ENCODE measurements at places on chromosomes 2 and 18. TPM values are rescaled to one million over a fixed set of nuclear protein-coding genes. Genes with fewer than 3 reads are reported as not detected.

GRCh38 chr2:20596973-20597859 lies 53.7 kb downstream of the HS1BP3 start:
- peak; percentile 17 for DNase-seq

GRCh38 chr2:157735532-157735931 lies 106.9 kb upstream of the ACVR1C start:
- DNase-seq, result no peak

DNA sequence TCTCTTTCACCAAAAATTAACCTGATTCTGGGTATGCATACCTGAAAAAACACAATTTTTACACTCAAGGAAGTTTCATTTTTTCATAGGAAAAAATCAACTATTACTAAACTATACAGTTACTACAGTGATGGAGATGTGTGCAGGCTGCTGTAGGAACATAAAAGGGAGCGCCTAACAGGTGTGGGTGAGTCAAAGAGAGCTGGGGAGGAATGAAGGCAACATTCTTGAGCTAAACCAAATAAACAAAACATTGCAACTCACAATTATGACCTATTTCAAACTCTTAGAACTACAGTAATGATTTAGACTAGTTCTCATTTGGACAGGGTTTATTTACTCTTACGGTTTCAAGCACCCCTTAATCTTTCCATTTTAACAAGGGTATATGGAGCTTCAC lies 13.4 kb upstream of the CLASP1 start:
- DNase-seq, result no peak

GRCh38 chr18:10070561-10071000 lies 156.8 kb downstream of the VAPA start:
- DNase-seq, result no peak

DNA sequence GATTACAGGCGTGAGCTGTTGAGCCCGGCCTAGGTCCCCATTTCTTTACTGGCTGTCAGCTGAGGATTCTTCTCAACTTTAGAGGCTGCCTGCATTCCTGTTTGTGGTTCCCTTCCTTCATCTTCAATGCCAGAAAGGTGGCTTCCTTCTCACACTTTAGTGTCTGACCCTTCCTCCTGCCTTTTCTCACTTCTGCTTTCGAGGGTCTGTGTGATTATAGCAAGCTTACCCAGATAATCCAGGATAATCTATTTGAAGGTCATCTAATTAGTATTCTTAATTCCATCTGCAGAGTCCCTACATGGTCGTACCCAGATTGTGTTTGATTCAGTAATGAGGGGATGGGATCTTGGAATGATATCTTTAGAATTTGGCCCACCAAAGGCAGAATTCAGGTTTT lies 157.4 kb downstream of the TANC1 start:
- no peak for DNase-seq

DNA sequence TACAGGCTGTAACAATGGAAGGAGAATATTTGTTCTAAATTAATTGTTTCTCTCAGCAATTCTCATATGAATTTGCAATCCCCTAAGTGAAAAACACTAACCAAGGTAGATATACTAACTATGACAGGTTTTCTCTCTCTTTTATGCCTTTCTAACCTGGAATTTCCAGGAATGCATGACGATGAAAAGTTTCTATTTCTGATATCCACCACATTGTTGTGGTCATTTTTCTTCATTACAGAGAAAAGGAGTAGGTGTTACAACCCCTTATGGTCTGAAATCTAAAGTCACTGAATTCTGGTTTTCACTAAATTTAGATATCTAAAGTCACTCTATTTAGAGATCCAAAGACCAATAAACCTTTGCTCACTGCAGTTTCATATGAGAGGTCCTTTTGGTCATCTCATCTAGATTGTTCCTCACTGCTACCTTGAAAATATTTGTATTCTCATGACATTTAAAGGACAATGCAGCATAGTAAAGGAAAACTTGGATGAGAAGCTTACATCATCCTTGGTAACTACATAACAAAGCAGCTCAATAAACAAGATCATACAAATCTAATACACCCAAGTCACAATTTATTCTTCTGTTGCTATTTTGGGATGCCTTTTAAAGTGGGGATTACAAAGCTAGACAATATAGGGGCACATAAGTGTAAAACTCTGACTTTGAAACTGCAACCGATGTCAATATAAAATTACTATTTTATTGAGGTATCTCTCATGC lies 85.8 kb downstream of the TCF4 start:
- no peak for DNase-seq

- no peak for DNase-seq
Observed at GRCh38 chr18:75036917-75037688, 171.8 kb downstream of the PTGR3 start.

DNA sequence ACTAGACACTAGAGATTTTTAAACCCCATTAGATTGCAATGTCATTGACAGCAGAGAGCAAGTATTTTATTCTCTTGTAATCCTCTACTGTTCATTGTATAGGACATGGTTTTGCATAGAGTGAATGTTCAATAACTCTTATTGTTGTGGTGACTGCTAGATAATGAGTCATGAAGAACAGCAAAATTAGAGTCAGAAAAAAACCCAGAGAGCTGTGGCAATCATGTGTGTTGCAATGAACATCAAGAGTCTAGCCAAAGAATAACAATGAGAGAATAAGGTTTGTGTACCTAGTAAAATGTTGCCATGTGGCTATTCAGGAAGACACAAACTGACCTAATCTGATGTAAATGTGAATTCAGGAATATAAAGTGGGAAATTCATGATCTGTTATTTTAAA lies 684.0 kb downstream of the DSC3 start:
- no peak for DNase-seq

DNA sequence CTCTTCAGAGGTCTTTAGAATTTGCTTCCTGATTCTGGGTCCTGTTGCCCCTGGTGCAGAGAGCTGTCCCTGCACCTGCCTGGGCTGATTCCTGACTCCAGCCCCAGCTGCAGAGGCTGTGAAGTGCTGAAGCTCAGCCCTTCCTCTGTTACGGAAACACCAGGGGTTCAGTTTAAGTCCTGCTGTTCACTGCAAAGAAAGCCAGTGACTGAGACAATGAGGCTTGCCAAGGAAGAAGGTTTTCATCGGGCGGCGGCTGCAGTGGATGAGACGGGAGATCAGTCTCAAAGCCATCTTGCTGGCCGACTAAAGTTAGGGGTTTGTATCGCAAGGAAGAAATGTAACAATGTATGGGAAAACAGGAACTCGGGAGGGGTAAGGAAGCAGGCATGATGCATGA lies 142.4 kb upstream of the ZNF236 start:
- DNase-seq, result no peak

- DNase-seq, result no peak
Observed at GRCh38 chr2:180562378-180562777, 418.0 kb upstream of the UBE2E3 start.

- no peak for DNase-seq
Observed at GRCh38 chr2:27249159-27249890, 13.5 kb downstream of the SLC30A3 start.

DNA sequence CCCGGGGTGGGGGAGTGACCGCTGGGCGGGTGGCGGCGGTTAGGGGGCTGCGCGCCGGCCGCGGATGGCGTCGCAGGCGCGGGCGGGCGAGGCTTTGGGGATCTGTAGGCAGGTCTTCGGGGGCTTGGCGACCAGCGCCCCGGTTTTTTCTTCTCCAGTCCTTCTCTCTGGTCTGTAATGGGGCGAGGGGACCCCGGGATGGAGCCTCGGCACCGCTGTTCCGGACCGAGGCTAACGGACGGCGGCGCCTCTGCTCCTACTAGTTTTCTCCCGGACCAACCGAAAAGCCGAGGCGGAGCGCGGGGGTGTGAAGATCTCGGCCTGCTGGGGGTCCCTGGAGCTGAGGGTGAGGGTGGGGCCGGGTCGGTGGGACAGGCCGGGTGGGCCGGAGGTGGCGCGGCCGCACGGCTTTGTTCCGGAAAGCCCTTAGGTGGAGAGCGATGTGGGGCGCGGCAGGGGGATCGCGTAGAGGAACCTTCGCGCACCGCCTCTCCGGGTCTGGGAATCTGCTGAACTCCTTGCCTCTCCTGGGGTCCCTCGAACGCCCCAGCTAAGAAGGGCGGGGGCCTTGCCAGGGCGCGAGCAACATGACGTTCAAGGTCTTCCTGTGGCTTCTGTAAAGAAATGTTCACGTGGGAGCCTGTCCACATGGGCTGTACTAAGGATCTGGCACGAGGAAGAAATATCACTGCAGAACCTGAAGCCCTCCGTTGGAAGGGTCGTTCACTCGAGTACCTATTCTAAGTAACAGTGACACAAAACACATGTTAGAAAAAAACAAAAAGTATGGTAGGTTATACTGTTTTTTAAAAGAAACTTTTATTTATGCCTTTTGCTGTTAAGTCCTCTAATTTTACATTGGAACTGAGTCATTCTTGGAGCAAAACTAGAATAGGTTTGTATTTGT lies 861 bp downstream of the SLC39A10 start:
- peak; percentile 74 for DNase-seq

DNA sequence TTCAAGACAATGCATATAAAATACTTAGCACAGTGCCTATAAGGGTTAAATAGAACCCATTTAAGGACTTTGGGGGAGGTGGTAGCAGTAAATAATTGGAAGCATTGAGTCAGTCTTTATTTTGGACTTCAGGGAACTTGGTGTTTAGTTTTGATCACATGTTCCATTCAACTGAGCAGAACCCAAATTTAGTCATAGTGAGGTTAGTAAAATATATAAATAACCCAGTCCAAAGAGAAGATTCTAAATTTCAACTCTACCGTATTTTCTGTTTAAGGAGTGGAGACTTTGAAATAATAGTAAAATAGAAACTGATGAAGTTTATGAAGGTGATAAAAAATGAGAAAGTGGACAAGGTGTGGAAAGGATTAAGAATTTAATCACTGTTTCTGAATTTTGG lies 19.7 kb downstream of the TWSG1 start:
- no peak for DNase-seq

DNA sequence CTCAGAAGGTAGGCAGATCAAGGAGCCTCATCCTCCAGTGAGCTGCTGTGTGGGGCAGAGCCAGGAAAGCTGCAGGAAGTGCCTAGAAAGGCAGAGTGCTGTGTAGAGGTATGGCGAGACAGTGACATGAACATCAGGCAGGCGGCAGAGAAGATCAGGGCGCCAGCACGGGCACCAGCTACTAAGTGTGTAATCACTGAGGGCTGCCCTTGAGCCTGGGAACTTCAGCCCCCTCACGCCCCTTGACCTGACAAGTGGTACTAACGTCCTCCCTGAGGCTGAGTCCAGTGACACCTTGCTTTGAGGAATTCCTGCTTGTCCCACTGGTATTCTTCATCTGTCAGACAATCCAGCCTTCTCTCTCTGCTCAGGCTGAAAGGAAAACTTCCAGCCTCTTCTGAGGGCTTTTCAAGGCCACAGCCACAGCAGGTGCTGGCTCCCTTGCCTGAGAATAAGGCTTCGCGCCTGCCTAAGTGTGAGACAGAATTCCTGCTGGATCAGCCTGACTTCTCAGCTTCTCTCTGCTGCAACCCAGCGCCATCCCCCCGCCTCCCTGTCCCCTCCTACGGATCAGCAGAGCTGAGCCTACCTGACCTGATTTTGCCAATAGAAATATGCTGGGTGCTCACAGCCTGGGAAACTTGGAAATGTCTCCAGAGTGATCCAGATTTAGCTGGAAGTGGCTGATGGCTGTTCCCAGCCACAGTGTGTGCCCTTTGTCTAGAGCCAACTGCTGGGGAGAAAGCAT lies 148.0 kb downstream of the SMAD7 start:
- DNase-seq, result peak; percentile 27

- DNase-seq, result no peak
Observed at GRCh38 chr18:50586710-50587109, 26.8 kb downstream of the MAPK4 start.

DNA sequence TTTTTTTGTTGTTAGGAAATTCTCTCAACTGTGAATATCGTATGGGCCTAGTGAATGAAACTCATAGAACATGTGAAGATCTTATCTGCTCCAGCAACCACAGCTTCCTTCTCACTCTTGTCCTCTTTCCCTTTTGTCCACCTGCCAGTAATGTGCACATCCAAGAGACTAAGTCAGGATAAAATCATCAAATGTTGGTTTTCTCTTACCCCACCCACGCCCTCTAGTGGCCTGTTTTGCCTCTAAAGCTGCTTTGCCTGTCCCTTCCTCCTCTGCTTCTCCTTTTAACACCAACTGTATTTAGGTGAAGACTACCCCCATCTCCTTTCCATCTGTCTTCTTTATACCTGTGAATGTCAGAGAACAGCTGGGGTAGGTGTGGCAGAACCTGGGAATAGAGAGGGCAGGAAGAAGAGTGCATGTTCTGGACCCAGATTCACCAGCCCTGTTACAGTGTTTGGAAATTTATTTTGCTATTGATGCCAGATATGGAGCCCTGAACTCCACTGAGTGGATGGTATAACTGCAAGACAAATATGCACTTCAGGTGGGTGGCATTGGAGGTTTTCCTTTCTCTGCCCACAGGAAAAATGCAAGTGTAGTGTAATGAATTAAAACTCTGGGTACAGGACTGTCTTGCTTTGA lies 8.4 kb upstream of the MGAT5 start:
- DNase-seq, result peak; percentile 60

- DNase-seq, result no peak
Observed at GRCh38 chr2:235405612-235406361, 88.1 kb upstream of the AGAP1 start.

DNA sequence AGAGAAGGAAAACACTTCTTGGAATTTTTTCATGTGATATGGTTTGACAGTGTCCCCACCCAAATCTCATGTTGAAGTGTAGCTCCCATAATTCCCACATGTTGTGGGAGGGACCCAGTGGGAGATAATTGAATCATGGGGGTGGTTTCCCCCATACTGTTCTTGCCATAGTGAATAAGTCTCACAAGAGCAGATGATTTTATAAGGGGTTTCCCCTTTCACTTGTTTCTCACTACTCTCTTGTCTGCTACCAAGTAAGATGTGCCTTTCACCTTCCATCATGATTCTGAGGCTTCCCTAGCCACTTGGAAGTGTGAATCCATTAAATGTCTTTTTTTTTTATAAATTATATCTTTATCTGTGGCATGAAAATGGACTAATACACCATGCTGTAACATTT lies 250.7 kb downstream of the LPIN1 start:
- DNase-seq, result no peak

GRCh38 chr18:37440206-37440605 lies 125.4 kb downstream of the CELF4 start:
- DNase-seq, result no peak

DNA sequence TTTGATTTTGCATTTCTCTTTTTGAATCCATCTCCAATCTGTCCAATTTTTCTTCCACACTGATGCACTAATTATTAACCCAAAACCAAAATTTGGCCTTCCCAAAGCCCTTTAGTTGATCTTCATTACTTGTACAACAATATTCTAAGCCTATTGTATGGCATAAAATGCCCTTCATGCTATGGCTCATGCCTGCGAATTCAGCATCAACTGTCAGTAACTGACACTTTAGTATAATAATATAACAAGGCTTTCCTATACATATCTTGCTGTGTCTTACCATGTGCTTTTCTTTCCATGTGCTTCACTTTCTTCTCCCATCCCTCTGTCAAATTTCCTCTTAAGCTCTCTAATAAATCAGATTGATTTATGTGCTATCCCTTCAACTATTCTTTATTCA lies 154.0 kb upstream of the TFPI start:
- no peak for DNase-seq

Gene ATOH8
- total RNA-seq, result not detected

Gene HOXD13
- not detected for total RNA-seq

Gene PRSS56
- total RNA-seq, result not detected

Gene PROC
- total RNA-seq, result not detected

Gene IL36RN
- not detected for total RNA-seq

Gene SP140
- 61.4 TPM for total RNA-seq

Gene IWS1
- total RNA-seq, result 59.6 TPM

All from activated naive CD8-positive, alpha-beta T cell treated with anti-CD3 and anti-CD28 coated beads, Interleukin-2, amount 10 ng/mL, durations not matched to agents 7 days and 5 days (primary cell).